ENCODE measurements at places on chromosomes 11 and 22. TPM values are rescaled to one million over a fixed set of nuclear protein-coding genes. Genes with fewer than 3 reads are reported as not detected.

RAB1B gene
- 166 TPM for total RNA-seq

- H3K27me3 ChIP-seq: no peaks in the 10 kb centered on the region
- no peak overlapping the region for H3K27ac ChIP-seq
- no peak for DNase-seq
- no peak overlapping the region for H3K4me3 ChIP-seq
- peaks cover 4% of the 10 kb centered on the region for H3K4me1 ChIP-seq
- H3K36me3 ChIP-seq: peaks cover 5% of the 10 kb centered on the region
Measured at GRCh38 chr22:19984201-19984753, 32.3 kb downstream of the ARVCF start.

DNA sequence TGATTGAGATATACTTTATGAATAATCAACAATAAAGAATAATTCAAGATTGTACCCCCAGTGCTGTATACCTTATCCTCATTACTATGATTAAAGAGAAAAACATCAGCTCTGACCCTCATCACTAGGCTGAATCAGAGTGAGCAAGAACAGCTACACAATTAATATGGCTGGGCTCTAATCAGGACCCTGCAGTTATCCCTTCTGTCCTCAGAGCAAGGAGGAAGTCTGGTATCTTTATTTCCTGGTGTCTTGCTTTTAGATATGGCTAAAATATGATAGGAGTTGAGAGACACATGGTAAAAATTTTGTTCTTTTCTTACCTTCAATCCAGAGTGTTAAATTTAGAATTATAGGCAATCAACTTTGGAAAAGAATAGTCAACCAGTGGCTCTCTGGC, 28.6 kb upstream of the GAB2 start:
- H3K27ac ChIP-seq: no peak overlapping the region
- no peaks in the 10 kb centered on the region for H3K36me3 ChIP-seq
- no peak for DNase-seq
- H3K4me3 ChIP-seq: no peak overlapping the region
- H3K4me1 ChIP-seq: no peaks in the 10 kb centered on the region

RFPL2 gene
- total RNA-seq: 23.7 TPM

SLC43A1 gene
- total RNA-seq: 20.9 TPM

GRCh38 chr11:64502634-64503033, 88.4 kb upstream of the SLC22A12 start:
- DNase-seq: no peak
- no peak overlapping the region for H3K27ac ChIP-seq
- no peak overlapping the region for H3K4me3 ChIP-seq
- H3K36me3 ChIP-seq: no peaks in the 10 kb centered on the region

ALX4 gene
- 0.36 TPM for total RNA-seq

ARHGEF17 gene
- 34.0 TPM for total RNA-seq

DNA sequence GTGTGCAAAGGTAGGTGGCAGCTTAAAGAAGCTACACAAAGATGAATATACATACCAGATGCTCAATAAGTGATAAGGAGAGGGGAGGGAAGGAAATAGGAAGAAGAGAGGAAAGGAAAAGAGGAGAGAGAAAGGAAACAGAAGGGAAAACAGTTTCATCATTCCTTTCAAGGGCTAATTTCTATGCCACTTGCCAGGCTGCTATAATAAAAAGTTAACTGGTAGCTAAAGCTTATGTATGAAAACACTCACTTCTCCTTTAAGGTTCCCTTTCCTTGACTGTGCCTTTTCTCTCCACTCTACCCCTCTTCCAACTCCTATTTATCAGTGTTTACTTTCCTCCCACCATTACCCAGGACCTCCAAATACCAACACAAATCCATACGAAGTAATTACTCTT, 347.9 kb downstream of the DLG2 start:
- no peaks in the 10 kb centered on the region for H3K36me3 ChIP-seq
- DNase-seq: no peak
- H3K4me1 ChIP-seq: no peaks in the 10 kb centered on the region
- H3K27me3 ChIP-seq: no peaks in the 10 kb centered on the region
- no peak overlapping the region for H3K4me3 ChIP-seq
- H3K27ac ChIP-seq: no peak overlapping the region

DNA sequence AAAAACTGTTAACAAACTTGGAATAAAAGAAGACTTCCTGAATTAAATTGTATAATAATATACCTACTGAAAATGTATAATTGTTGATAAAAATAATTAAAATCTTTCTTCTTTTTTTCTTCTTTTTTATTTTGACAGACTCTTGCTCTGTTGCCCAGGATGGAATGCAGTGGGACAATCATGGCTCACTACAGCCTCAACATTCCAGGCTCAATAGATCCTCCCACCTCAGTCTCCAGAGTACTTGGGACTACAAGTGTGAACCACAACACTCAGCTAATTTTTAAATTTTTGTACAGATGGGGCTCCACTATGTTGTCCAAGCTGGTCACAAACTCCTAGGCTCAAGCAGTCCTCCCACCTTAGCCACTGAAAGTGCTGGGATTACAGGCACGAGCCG, 1063.8 kb upstream of the CNTN5 start:
- DNase-seq: no peak
- no peak overlapping the region for H3K4me3 ChIP-seq
- no peaks in the 10 kb centered on the region for H3K27me3 ChIP-seq
- no peaks in the 10 kb centered on the region for H3K4me1 ChIP-seq

DNA sequence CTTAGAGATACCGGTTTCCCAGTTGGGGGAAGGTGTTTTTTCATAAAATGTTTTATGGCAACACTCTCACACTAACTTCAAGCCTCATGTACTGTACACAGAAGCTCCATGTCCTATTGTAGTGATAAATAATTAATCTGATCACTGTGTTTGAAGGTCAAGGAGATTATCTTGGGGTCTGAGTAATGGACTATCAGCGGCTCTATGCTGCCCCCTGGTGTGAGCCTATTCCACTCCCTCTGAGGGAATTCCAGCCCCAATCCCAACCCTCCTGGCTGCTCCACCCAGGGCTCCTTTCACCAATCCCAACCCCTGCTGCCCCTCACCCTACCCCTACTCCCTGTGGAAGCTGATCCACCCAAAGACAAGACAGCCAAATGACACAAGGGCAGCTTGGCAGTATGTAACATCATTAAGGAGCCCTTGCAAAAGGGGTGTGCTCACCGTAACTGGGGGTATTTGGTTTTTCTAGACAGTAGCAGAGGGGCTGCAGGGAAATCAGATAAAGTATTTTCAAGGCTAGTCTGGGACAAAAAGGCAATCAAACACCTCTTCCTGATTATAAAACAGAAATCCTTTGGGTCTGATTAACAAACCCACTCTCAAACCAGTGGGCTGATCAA, 22.3 kb downstream of the HPS4 start:
- no peaks in the 10 kb centered on the region for H3K4me1 ChIP-seq
- peak; percentile 54 for DNase-seq
- peak overlapping the region; percentile 8 for H3K27ac ChIP-seq
- H3K27me3 ChIP-seq: no peaks in the 10 kb centered on the region

GRCh38 chr22:17941471-17942406, 82.6 kb downstream of the MICAL3 start:
- H3K27ac ChIP-seq: no peak overlapping the region
- no peaks in the 10 kb centered on the region for H3K27me3 ChIP-seq
- H3K36me3 ChIP-seq: no peaks in the 10 kb centered on the region
- peaks cover 16% of the 10 kb centered on the region for H3K4me1 ChIP-seq

NXPE4 gene
- total RNA-seq: 0.18 TPM

SERHL2 gene
- 54.7 TPM for total RNA-seq

- no peak for DNase-seq
- H3K27me3 ChIP-seq: no peaks in the 10 kb centered on the region
- H3K36me3 ChIP-seq: no peaks in the 10 kb centered on the region
- no peak overlapping the region for H3K4me3 ChIP-seq
- no peak overlapping the region for H3K27ac ChIP-seq
Measured at GRCh38 chr11:59716051-59716450, 2.4 kb upstream of the OR10V1 start.

DNA sequence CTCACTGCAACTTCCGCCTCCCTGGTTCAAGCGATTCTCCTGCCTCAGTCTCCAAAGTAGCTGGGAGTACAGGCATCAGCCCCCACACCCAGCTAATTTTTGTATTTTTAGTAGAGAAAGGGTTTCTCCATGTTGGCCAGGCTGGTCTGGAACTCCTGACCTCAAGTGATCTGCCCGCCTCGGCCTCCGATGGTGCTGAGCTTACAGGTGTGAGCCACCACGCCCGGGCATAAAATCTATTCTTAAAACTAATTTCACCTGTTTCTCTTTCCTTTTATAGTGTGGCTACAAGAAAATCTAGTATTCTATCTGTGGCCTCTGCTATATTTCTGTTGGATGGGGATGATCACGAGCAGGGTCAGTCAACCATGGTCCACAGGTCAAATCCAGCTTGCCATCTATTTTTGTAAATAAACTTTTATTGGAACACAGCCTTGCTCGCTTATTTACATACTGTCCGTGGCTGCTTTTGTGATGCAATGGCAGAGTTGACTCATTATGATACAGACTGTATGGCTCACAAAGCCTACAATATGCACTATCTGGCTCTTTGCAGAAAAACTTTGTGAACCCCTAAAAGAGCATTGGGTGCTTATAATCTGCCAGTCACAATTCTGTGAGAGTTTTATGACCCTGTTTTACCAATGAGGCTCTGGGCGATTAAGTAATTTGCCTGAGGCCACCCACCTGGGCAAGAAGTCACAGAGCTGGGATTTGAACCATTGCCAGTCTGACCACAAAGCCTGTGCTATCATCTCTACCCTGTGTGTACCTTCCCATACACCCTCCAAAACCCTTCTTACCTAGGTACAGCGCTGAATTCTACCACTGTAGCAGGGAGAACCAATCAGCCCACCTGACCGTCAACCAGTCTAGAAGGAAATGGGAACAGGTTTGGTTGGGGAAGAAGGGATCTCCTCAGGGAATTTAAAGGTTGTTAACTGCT, 28.3 kb downstream of the SLC1A2 start:
- H3K4me3 ChIP-seq: no peak overlapping the region
- H3K27ac ChIP-seq: peak overlapping the region; percentile 59
- H3K4me1 ChIP-seq: no peaks in the 10 kb centered on the region
- DNase-seq: peak; percentile 75
- H3K36me3 ChIP-seq: no peaks in the 10 kb centered on the region

CNTN5 gene
- total RNA-seq: not detected

- H3K4me3 ChIP-seq: no peak overlapping the region
- H3K4me1 ChIP-seq: no peaks in the 10 kb centered on the region
- H3K27ac ChIP-seq: no peak overlapping the region
- no peaks in the 10 kb centered on the region for H3K36me3 ChIP-seq
- no peak for DNase-seq
- no peaks in the 10 kb centered on the region for H3K27me3 ChIP-seq
Measured at GRCh38 chr11:84887055-84887629, 740.0 kb downstream of the DLG2 start.

DNA sequence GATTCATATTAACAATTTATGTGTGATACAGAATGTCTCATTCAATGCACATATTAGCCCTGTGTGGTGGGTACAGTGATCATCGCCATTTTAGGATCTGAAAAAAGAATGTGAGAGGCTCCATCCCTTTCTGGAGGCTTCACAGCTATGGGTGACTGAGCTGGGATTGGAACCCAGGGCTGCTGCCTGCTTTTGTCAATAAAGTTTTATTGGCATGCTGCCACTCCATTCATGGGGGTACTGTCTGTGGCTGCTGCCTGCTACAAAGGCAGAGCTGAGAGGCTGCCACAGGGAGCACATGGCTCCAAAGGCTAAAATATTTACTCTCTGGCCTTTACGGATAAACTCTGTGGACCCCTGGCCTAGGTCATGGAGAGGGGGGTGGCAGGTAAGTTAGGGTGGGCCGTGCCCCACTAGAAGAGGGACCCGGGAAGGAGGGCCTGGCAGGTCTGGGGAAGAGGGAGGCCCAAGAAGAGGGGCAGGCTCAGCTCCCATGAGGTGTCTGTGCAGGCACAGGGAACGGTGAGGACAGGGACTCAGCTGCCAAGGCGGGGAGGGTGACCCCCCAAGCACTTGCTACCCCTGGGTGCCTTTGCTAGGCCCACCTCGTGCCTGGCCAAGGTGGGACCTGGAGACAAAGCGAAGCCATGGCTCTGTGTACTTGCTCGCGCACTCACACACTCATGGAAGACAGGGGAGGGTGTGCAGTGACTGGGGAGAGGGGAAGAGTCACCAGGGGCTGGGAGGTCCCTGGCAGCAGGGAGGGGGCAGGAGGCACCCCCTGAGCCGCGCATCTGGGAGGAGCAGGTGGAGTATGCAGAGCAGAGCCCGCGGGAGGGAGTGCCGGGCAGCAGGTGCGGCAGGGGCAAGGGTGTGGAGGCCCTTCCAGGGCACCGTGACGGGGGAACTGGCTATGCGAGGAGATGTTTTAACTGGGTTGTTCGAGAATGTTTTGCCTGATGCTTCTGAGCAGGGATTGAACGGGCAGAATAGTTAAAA, 335.3 kb downstream of the CTTN start:
- H3K36me3 ChIP-seq: no peaks in the 10 kb centered on the region
- H3K27me3 ChIP-seq: no peaks in the 10 kb centered on the region
- no peak overlapping the region for H3K4me3 ChIP-seq
- H3K27ac ChIP-seq: no peak overlapping the region

DNA sequence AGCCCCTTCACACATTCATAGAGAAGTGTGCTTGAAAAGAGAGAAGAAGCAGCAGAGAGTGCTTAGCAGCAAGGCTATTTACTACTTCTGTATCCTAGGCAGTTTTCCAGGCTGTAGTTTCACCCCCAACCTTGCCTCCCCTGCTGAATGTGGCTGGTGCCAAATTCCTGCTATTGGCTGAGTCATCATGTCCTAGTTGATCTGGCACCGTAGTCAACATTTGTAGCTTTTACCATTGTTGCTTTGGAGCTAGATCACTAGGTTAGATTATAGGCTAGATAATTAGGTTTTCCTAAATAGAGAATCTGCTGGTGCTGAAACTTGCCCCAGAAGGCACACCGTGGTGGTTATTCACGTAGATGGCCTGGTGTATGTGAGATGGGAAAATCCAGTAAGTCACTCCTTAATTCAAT, 32.7 kb downstream of the ARHGAP42 start:
- no peaks in the 10 kb centered on the region for H3K4me1 ChIP-seq
- no peaks in the 10 kb centered on the region for H3K27me3 ChIP-seq
- H3K27ac ChIP-seq: peak overlapping the region; percentile 21
- peak; percentile 63 for DNase-seq

DNA sequence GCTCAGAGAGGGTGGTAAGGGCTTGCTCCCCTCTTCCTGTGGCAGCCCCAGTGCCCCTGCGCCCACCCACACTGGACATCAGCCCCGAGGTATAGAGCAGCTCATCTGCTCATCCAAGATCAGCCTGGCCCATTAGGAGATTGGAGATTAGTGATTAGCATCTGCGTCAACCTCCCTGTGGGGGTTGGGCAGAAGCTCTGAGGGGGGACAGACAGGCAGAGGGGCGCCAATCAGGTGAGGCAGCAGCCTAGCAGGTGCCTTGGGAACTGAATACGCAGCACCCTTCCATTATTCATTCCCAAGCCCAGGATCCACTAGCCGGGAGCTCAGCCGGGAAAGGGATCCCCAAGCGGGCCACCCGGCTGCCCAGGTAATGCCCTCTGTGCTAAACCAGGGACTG, 11.0 kb downstream of the SMTN start:
- no peaks in the 10 kb centered on the region for H3K4me1 ChIP-seq
- DNase-seq: no peak
- H3K4me3 ChIP-seq: no peak overlapping the region
- peak overlapping the region; percentile 53 for H3K27ac ChIP-seq
- H3K36me3 ChIP-seq: peaks cover 31% of the 10 kb centered on the region
- H3K27me3 ChIP-seq: no peaks in the 10 kb centered on the region
